ENCODE measurements at places on chromosomes 12 and 14.
A peak's percentile ranks its signal among the peaks of the same experiment; 100 is the strongest.

DNA sequence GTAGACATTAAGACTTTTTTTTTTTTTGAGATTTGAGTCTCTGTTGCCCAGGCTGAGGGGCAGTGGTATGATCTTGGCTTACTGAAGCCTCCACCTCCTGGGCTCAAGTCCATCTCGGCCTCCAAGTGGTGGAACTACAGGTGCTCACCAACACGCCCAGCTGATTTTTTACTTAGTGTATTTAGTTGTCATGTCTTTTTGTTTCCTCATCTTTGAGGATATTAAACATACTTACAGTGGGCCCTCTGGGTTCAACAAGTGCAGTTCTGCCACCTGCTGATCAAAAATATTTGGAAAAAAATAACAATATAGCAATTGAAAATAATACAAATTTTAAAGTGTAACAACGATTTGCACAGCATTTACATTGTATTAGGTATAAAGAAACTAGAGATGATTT is 4.4 kb upstream of the B4GALNT1 start:
- DNase-seq, result no peak

GRCh38 chr14:33560718-33561431 is 390.0 kb downstream of the EGLN3 start:
- DNase-seq, result no peak

- no peak for DNase-seq
These were observed 44.7 kb downstream of the RIMKLB start for GRCh38 chr12:8742501-8742900.

- DNase-seq, result peak; percentile 95
These were observed 22.8 kb downstream of the JDP2 start for GRCh38 chr14:75450381-75451276.

DNA sequence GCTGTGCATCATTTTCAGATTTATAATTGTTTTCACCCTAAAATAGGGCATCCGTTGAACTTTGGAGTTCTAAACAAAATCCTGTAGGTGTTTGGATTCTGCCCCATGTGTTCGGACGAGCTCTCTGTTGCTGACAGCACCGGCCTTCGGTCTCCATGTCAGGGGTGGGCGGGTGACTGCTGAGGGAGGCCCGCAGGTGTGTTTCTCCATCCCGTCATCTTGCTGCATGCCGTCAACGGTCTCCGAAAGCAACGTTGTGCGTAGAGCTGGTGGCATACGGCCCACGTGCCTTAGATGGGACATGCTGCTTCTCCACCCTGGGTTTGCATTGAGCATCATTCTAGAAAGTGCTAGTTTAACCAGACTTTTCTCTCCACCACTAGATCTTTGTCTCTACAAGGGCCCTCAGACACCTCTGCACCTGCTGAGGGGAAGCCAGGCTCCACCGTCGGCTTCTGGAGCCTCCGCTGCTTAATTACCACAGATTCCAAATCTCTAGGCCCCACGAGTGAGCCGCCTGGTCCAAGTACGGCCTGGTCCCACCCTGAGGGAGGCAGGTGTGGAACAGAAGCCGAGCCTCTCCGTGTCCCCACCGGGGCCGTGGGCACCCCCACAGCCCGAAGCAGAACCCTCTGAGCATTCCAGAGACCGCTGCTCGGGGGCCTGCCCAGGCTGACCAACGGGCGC is 15.7 kb upstream of the AMN start:
- DNase-seq, result no peak

DNA sequence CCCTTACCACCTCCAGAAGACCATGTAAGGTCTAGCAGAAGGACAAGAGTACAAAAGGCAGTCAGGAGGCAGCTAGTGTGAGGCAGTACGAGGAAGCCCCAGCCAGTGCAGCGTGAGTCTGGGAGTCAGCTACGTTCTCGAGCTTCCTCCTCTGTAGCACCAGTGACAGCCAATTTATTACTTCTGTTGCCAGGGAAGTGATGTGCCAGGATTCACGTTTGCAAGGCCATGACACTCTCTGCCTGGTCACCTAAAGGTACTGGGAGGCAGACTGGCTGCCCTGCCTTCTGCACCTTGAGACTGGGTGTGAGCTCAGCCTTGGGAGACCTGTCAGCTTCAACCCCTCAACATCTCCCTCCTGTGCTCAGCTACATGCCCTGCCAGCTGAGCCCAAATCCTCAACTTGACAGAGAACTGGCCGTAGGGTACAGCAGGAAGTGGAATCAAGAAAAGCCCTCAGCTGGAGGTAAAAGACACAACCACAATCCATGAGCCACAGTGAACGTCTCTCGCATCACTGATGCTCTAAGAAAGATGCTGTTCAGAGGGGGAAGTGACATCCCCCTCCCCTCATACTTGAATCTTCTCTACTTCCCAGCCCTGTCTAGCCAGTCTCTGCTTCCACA is 182.5 kb upstream of the RGS6 start:
- no peak for DNase-seq

DNA sequence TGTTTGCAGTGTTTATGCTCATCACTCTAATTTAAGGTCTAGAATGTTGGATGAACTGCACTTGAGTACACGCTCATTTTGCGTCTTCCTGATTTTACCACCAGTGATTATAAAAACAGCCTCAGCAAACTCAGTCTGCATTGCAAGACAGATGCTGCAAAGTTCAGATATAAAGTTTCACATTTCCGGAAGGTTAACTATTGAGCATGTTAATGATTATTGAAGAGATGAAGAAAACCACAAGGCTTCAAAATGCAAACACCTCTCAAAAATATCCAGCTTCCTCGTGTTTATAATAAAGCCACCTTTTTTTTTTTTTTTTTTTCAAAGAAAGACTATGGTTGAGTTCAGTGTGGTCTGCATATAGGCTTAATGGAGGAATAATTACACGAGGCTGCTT is 92.1 kb upstream of the BMP4 start:
- DNase-seq, result no peak

DNA sequence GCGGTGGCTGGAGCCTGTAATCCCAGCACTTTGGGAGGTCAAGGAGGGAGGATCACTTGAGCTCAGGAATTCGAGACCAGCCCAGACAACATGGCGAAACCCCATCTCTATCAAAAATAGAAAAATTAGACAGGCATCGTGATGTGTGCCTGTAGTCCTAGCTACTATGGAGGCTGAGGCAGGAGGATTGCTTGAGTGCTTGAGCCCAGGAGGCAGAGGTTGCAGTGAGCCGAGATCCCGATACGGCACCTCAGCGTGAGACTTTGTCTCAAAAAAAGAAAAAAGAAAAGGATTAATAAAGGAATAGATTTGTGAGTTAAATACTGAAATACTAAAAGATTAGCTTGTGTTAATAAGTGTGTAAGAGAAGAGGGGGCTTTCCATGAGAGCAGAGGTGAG is 29.4 kb downstream of the RPGRIP1 start:
- DNase-seq, result no peak

- no peak for DNase-seq
These were observed 148.7 kb upstream of the KRR1 start for GRCh38 chr12:75660107-75660530.

GRCh38 chr14:24075485-24076301 is 4.3 kb downstream of the CPNE6 start:
- DNase-seq, result no peak

- DNase-seq, result no peak
These were observed 57.4 kb upstream of the LRFN5 start for GRCh38 chr14:41549282-41549681.

All from pancreas (tissue), 10 donors.